Left renal pelvis (tissue), 4 donors: ENCODE measurements at places on chromosomes 12 and 14.

- no peak for DNase-seq
Observed at GRCh38 chr14:103209054-103209453, 85.8 kb downstream of the TNFAIP2 start.

DNA sequence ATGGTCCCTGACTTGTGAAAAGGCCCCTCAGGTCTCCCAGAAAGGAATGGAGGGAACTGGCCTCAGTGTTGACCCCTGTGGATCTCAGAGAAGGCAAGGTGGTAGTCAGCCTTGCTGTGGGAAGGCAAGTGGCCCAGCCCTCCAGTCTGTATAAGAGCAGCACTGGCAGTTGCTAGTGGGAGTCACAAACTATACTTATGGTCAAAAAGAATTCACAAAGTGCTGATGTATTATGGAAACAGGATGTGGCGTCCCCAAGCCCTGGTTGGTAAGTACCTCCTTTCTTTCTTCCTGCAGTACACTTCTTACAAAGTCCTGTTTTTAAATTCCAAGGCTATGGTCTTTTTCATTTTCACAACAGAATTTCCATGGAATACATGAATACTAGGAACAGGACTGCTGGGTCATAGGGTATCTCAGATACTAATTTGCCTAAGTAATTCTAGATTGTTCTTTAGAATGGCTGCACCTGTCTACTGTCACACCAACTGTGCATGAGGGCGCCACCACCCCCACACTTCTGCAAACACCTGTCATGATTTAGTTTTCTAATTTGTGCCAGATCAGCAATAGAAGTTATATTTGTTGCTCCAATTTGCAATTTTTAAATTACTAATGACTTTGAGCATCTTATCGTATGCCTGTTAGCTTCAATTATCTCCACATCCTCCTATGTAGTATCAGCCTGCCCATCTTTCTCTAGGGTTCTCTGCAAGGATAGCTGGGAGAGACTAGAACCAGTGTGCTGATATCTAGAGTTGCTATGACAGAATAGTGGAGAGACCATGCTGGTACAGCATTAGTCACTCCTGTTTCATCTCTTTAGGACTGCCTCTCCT is 40.7 kb upstream of the TMEM263 start:
- DNase-seq = no peak

- no peak for DNase-seq
Observed at GRCh38 chr12:131349397-131350127, 361.3 kb upstream of the SFSWAP start.

DNA sequence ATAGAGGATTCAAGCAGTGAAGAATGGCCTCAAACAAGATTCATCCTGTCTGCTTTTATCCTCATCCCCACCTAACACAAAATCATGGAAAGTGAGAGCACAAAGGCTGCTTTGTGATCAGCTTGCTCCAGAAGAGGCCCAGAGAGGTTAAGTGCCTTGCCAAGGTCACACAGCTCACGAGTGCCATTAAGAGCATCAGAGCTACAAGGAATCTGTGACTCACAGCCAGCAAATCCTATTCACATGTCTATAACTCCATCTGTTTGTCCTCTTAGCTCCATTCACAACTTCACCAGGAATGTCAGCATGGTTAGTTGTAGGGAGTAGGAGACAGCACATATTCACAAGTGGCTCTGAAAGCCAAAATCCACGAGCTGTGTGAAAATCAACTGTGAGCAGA is 79.8 kb downstream of the TTC9 start:
- DNase-seq = no peak

DNA sequence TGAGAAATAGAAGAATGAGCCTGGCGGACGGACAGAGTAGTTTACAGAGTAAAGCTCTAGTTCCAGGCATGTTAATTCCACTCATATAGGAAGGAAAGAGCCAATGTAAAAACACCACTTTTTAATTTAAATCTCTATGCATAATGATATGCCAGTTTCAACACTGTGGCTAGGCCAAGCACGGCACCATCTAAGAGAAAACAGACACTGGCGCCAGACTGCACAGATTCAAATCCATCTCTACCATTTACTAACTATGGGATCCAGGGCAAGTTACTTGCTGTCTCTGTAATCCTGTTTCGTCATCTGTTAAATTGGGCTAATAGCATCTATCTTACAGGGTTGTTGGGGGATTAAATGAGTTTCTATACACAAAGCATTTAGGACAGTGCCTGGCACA is 27.5 kb downstream of the RMST start:
- DNase-seq = no peak

GRCh38 chr14:51239813-51240803 is at the start of gene TMX1:
TMX1 (plus strand) TSS chr14:51240247; CDS start chr14:51240293, 46 bp downstream.
- peak; percentile 95 for DNase-seq

DNA sequence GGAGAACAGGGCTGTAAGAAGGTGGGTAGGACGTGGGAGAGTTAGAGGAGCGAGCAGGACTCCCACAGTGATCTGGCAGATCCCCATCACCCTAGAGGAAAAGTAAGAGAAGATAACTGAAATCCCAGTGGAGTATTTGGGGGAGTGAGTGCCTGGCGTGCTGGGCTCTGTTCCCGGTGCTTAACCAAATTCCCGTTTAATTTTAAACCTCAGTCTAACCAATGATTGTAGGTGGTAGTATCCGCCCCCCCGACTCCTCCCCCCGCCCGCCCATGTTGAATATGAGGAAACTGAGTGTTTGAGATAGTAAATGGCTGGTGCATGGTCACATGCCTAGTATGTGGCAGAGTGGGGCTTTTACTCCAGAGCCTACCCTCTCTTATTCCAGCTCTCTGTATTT is 1.2 kb downstream of the TARBP2 start:
- no peak for DNase-seq

DNA sequence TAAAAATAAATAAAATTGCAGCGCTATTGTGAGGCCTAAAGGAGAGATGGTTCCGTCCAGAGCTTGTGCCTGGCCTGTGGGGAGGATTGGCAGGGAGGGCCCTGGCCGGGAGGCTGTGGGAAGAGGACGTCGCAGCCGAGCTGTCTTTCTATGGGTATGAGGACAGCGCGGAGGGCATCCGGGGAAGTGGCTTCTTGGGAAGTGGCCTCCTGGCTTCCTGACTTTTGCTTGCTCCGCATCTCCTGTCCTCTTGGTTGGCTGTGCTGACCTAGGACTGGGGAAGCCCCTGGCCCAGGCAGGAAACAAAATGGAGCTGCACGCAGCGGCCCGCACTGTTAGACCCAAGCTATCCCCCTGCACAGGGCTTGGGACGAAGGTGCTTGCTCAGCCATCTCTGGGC is 22.2 kb upstream of the MEG3 start:
- no peak for DNase-seq

DNA sequence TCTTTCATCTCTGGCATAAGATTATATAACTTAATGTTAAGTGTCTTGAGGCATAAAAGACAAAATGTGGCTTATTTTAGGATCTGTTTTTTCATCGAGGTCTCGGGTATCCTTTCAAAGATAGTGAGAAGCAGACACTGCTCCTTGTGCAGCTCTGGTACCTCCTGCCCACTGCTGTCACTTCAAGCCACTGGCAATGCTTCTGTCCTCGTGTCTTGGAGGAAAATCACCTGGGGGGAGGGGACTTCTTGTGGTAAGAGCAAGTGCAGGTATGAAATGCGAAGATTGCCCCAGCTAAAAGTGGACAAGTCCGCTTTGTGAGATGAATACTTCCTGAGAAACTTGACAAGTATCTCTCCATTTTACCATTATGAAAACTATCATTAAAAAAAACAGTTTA is 37.8 kb upstream of the DYNC1H1 start:
- DNase-seq = no peak

DNA sequence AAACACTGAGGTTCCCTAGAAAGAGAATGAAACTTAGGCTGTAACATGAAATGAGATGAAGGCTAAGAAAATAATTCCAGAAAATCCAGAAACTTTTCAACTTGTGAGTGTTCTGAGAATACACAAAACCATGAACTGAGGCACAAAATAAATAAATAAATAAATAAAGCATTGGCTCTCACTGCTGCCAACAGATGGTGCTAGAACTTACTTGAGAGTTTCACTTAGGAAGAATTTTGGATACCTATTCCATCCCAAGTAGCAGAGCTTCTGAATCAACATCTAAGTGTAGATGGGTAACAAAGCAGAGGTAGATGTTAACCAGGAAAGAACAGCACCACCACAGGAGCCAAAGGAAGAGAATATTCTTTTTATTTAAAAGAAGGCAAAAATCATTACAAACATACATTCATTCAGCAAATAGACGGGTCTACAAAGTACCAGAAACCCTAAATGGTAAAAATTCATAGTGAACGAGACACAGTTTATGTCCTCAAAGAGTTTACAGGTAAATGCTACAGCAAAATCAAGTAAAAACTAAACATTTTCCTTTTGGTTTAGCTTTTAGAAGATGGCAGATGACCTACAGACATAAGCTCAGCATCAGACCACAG is 16.7 kb downstream of the EPS8 start:
- DNase-seq = no peak

DNA sequence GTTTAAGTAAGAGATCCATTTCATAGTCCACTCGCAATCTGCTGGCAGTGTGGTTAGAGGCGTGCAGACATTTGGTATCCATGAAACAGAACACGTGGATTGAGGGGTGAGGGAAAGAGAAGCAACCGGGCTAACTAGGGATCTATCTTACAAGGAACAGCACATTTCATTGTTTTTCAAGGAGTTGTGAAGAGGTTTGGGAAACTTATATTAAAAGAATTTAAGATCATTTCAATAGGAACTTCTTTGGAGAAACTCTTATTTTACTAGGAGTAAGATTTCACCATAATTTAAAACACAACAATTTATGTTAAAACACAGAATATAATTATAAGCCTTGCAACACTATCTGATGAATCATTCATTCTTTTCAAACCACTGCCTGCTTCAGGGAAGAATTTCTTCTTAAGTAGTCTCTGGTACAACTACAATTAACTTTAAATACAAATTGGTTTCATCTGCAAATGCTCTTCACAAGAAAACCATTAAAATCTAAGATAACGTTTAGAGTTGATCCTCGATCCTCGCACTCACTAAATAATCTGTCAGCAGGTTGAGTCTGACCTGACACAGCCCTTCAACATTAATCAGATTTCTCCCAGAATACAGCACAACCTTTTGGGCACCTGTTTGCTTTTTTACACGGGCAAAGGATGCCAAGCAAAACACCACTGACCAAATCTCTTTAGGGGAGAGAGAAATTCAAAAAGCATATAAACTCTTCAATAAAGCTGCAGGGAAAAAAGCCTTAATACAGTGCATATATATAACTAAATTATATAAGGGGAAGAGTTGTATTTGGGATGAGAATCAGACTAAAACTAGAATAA is 27.3 kb downstream of the PPTC7 start:
- no peak for DNase-seq

DNA sequence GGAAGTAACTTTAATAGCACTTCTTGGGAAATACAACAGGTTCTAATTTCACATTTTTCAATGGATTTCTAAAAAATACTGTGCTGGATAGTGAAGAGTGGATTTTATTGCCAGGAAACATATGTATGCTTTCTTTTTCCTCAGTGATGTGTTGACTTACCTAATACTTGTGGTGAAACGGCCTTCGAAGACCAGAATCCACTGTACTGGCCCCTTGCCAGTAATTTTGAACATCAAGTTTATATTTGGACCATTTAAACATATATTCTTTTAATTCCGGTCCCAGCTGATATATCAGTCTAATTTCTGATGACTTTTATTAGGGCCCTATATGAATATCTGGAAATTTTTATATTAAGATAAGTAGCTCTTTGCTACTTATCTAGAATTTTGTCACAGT is 1.8 kb downstream of the MSRB3 start:
- no peak for DNase-seq

- DNase-seq = no peak
Observed at GRCh38 chr12:16607906-16608775, 2.2 kb upstream of the LMO3 start.

GRCh38 chr12:64229240-64229639 is 7.1 kb upstream of the KICS2 start:
- DNase-seq = no peak

GRCh38 chr12:76927170-76927784 is 48.5 kb upstream of the CSRP2 start:
- no peak for DNase-seq

GRCh38 chr14:52348776-52349175 is 34.7 kb downstream of the PTGER2 start:
- DNase-seq = no peak

GRCh38 chr12:26361964-26362363 is 166.6 kb downstream of the SSPN start:
- no peak for DNase-seq

DNA sequence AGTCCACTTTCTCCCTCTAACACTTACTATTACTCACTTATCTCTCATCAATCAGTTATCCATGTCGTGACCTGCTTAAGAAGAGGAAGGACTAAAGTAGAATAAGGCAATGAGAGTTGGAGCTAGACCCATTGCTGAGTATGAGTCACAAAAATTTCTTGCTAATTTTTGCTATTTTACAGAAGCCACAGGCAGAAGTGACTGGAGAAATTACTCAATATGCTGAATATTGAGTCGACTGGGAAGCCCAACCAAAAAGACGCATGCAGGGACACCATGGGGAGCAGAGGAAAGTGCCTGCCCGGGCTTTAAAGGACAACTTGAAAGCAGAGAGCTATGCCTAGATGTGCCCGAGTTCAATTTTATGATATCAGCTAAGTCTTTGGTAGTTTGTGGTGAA is 115.4 kb upstream of the FOXG1 start:
- DNase-seq = no peak
